C1 segment of cervical spinal cord (tissue), 14 donors: ENCODE measurements at places on chromosomes 3 and 15.

DNA sequence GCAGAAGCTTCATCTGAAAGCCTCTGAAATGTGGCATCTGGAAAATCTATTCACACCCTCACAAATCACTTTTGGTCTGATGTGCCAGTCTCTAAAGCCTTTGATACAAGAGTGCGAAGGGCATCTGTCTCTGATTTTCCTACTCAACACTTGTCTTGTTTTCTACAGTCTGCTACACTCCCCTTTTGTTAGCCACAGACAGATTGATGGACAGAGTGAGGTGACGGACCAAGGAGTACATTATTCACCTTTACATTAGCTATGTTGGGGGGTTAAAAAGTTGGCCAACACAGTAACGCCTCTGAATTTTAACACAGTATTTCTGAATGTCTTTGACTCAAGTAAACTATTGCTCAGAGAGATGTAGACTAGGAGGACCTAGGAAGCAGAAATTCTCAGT, 63.1 kb downstream of the TNIK start:
- no peak for DNase-seq

DNA sequence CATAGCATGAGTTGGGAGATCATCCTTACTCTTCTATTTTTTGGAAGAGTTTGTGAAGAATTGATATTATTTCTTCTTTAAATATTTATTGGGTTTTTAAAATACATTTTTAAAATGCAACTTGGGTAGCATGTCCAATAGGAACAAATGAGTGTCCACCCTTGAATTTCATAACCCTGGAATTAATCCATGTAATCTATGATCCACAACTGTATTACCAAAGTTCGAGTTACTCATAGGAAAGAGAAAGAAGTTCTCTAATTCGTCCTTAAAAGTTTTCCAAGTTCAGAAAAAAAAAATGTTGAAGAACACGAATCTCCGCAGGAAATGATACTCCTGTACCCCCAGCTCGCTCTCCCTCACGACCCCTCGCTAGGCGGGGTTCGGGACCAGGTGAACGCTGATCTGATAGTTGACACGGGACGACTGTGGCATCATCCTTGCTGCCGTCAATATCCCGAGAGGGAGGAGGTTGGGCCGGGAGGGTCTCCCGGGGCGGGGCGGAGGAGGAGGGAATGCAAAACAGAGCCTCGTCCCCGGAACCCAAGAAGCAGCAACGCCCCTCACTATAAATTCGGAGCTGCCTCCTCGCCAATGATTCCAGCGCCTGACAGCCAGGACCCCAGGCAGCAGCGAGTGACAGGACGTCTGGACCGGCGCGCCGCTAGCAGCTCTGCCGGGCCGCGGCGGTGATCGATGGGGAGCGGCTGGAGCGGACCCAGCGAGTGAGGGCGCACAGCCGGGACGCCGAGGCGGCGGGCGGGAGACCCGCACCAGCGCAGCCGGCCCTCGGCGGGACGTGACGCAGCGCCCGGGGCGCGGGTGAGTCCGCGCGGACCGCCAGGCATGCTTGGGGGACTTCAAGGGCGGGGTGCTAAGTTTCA, at the start of gene AGTR1:
AGTR1 (plus strand) TSS at position 598 of the 884 bp plus-strand sequence. CDS start 43,133 bp downstream, outside the sequence.
- DNase-seq: no peak

- no peak for DNase-seq
These were observed 2.9 kb downstream of the TIMP4 start for GRCh38 chr3:12155828-12156227.

- no peak for DNase-seq
These were observed 2.5 kb downstream of the TMEM212 start for GRCh38 chr3:171845481-171846284.

DNA sequence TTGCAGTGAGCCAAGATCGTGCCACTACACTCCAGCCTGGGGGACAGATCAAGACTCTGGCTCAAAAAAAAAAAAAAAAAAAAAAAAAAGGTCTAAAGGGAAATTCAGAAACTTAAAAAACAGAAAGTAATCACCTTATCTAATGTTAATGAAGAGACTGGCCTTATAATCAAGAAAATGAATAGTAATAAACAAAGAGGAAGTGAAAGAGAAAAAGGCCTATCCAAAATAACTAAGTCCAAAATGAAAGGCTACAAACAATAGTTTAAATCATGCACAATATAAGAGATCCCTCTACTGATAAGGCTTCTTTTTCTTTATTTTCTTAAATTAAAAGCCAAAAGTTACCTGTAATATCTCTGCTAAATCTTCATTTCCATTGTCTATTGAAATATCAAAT, 37.1 kb upstream of the HDC start:
- no peak for DNase-seq

- no peak for DNase-seq
These were observed 152.9 kb upstream of the GOLIM4 start for GRCh38 chr3:168248383-168249204.
